Activated CD4-positive, alpha-beta T cell treated with anti-CD3 and anti-CD28 coated beads, Interleukin-2, amount 10 ng/mL, durations not matched to agents 7 days and 5 days (primary cell): ENCODE measurements at places on chromosomes 3 and 15. TPM values are rescaled to one million over a fixed set of nuclear protein-coding genes. Genes with fewer than 3 reads are reported as not detected.

DNA sequence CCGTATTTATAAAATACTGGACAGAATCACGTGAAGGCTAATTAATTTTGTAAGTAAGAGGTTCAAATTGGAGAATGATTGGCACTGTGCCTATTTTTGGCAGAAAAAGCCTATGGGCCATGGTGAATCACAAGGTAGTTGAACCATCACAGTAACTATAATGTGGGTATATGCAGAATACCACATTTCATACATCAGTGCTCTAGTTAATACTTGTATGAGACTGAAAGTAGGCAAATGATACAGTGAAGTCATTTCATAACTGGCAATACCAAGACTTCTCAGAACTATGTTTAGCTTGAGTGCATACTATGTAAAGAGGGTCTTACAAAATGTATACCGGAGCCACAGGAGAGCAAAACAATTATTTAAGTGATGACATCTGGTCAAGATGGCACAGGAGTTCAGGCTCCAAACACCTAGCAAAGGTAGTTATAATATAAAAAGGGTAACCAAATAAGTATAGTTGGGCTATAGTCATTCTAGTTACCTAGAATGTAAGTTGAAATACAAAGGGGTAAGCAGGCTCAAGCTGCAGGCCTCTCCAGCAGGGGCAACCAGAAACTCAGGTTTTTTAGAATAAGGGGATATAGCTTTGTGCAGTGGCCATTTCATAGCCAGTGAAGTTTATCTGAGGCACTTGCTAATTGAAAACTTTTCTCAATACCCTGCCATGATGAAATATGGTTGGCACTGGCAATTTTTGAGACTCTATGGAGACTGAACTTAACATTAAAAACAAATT is 19.1 kb downstream of the GPR160 start:
- DNase-seq, result no peak

DNA sequence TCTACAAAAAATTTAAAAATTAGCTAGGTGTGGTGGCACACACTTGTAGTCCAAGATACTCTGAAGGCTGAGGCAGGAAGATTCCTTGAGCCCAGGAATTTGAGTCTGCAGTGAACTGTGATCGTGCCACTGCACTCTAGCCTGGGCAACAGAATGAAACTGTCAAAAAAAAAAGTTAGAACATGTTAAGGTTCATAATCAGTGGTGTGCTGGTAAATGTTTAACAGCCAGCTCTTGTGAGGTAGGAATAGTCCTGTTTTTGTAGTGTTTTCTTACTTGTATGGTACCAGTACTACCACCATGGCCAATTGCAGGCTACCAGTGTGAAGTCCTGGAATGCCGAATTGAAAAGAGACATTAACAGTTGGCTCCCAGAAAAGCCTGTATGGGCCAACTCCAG is 50.7 kb downstream of the ATG7 start:
- no peak for DNase-seq

GRCh38 chr15:36831904-36832287 is 252.5 kb downstream of the CDIN1 start:
- DNase-seq, result no peak

- no peak for DNase-seq
These were observed 36.5 kb downstream of the GASK1A start for GRCh38 chr3:43015572-43015971.

DNA sequence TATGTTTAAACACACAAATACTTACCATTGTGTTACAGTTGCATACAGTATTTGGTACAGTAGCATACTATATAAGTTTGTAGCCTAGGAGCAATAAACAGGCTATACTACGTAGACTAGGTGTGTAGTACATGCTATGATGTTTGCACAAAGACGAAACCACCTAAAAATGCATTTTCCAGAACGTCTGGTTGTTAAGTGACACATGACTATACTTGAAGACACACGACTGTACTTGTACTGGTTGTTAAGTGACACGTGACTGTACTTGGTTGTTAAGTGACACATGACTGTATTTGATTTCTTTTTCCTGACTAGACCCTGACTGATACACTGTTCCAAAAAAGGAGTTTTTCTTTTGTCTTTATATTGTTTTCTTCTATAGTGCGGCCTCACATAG is 34.1 kb downstream of the RAB8B start:
- no peak for DNase-seq

GRCh38 chr3:150248888-150249681 is 159.0 kb upstream of the TSC22D2 start:
- no peak for DNase-seq

- no peak for DNase-seq
These were observed 38.8 kb upstream of the ZNF445 start for GRCh38 chr3:44516230-44516629.

OIP5 gene
- total RNA-seq, result 18.9 TPM

CYP8B1 gene
- not detected for total RNA-seq

COL6A6 gene
- not detected for total RNA-seq

CFAP92 gene
- 0.10 TPM for total RNA-seq

UBR1 gene
- 31.8 TPM for total RNA-seq

NR2E3 gene
- total RNA-seq, result not detected

CTXN2 gene
- total RNA-seq, result not detected

KIF15 gene
- 73.5 TPM for total RNA-seq

SCAP gene
- 68.1 TPM for total RNA-seq
